ENCODE measurements at places on chromosomes 3 and 15.
A peak's percentile ranks its signal among the peaks of the same experiment; 100 is the strongest.

GRCh38 chr3:145133281-145133680 lies 1027.7 kb downstream of the PLOD2 start:
- no peak for DNase-seq

GRCh38 chr15:45326280-45326679 lies 52.1 kb downstream of the GATM start:
- DNase-seq = no peak

DNA sequence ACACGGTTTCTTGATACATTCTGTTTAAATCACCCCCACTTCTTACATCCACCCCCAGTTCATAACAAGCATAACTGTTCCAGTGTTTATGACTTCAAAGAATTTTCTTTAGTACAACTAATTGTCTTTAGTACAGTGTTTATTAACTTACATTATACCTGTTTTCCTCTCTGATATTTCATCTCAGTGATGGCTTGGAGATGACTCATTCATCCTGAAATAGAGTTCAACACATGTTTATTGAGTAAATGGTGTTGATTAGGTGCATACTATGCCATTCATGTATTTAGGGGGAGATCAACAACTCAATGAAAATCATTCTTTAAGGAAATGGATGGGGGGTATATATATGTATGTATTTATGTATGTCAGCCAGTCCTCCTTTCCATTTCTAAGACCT lies 21.7 kb upstream of the UTS2B start:
- DNase-seq = no peak

- no peak for DNase-seq
Observed at GRCh38 chr3:43696441-43696840, 5.7 kb downstream of the ABHD5 start.

DNA sequence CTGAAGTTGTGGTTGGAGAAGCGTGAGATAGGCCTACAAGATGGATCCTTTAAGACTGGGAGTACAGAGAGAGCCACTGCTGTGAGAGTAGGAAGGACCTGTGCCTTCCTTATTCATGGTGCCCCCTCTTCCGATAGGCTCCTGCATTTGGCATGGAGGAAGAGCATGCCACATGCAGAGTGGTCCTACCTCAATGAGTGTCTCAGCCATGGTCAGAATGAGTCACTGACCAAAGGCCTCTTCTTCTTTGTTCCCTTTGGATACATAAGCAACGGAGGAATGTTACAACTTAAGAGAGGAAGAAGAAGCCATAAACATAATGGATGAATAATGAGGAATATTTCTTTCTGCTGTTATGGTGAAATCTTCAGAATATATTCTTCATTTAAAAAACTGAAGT lies 681.2 kb upstream of the GRM7 start:
- no peak for DNase-seq

- DNase-seq = no peak
Observed at GRCh38 chr3:83011481-83011880, 1250.0 kb upstream of the GBE1 start.

DNA sequence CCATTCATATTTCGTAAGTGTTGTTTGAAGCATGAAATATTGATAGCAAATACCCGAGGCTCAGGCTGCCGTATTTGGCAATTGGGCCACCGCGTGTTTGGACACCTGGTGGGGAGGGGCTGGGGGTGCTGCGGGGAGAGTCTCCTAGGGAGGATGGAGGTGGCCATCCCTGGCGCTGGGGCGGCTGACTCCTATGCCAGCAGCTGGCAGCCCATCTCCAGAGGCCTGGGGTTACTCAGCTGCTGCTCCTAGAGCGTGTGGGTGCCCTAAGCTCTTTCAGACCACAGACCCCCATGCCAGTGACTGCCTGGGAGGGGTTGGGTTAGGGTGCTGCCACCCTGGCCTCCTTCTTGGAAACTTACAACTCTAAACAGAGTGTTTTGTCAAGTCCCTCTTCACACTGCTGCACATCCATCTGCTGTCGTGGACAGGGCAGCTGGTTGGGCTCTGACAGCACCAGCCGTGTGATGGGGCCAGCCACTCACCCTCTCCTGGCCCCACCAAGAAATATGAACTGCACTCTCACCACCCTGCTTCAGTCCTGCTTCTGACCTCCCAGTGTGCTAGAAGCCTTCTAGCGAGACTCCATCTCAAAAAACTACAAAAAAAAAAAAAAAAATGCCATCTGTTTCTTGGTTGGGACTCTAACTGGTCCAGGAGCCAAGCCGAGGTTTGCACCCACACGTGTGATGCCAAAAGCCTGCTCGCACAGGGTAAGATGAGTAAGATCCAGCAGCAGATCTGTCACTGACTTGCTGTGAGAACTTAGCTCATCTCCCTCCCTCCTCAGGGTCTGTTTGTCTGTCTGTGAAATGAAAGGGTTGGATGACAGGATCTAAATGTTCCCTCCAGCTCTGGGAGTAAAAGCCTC lies 156.2 kb downstream of the MEGF11 start:
- no peak for DNase-seq

DNA sequence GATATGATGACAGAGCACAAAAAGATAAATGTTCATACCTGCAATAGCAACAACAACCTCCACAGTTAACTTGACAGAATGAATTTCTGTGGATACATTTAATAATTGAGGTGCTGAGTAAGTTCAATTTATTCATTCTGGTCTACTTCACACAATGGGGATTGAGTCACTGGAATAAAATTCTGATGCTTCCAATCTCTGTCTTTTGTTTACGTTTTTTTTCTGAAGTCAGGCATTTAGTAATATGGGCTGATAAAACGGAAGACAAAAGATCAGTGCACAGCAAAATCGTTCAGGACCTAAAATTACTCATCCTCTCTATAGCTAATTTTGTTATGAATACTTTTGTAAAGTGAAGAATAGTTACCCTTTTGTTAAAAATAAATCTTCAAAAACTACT lies 565.9 kb upstream of the CCDC54 start:
- DNase-seq = no peak

DNA sequence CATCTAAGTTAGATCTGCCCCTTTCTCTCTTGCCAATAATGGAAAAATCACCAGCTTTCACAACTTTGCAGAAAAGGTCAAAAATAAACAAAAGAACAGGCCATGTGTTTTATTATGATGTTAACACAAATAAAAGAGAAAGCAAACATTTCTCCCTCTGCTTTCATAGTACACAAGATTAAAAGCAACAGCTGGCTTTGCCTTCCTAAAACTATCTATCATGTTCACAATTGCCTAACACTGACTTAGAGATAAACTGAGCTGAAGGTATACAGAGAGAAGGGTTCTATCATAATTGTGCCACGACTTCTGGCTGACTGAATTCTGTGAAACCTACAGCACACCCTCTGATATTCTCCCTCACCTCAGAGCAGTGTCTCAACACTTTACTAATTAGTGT lies 29.4 kb downstream of the AADAC start:
- no peak for DNase-seq

DNA sequence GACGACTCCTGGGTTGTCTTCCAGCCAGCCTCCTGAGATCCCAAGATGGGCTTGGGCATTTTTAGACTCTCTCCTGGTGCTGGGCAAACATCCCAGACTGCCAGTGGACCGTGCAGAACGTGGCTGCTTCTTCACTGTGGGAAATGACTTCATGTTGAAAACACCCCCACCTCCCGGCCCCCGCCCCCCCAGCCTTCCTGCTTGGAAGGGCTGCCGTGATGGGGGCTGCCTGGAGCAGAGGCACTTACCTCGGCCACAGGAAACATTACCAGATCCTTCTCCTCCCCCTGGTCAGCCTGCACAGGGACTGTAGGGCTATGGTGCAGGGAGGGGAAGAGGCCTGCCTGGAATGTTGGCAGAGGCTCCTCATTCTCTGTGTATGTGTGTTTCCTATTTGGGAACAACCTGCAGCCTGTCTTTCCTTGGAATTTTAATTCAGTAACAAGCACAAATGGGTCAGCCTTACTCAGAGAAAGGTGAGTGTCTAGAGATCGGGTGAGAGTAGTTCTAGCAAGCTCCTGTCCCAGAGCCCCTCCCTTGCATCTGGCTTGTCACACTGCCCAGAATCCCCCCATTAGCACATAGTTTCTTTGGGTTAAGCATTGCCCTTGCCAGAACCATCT lies 90.8 kb downstream of the ANP32A start:
- no peak for DNase-seq

DNA sequence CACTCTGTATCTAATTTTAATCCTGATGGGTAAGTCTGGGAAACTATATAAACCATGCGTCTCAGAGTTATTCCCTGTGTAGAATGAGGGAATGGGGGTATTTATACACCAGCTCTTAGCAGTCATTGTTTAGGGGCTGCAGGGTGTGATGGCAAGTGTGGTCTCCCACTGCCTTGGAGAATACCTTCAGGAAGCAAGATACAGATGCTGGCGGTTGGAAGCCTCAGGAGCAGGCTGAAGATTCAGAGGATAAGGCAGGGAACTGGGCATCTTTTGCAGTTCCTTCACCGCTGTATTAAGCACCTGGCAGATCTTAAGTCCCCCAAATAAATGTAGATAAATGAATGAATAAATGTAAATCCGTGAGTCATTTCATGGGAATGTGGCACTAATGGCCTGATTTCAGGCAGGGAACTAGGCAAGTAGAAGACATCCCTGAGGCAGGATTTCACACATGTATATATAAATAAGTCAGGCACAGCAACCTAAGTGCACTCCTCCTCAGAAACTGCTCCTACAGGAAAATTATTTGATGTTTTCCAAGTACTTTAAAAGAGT lies 209.2 kb upstream of the GADL1 start:
- DNase-seq = no peak

GRCh38 chr15:22963641-22964040 lies 16.5 kb downstream of the CYFIP1 start:
- no peak for DNase-seq

GRCh38 chr3:56838448-56838847 lies 36.7 kb upstream of the ARHGEF3 start:
- no peak for DNase-seq

- DNase-seq = no peak
Observed at GRCh38 chr15:63915873-63916771, 82.4 kb upstream of the HERC1 start.

- DNase-seq = peak; percentile 27
Observed at GRCh38 chr3:141303481-141304223, 64.7 kb upstream of the ZBTB38 start.

- no peak for DNase-seq
Observed at GRCh38 chr3:71599416-71599815, 15.9 kb upstream of the FOXP1 start.

GRCh38 chr15:41655716-41656115 lies 4.5 kb upstream of the MGA start:
- DNase-seq = no peak

DNA sequence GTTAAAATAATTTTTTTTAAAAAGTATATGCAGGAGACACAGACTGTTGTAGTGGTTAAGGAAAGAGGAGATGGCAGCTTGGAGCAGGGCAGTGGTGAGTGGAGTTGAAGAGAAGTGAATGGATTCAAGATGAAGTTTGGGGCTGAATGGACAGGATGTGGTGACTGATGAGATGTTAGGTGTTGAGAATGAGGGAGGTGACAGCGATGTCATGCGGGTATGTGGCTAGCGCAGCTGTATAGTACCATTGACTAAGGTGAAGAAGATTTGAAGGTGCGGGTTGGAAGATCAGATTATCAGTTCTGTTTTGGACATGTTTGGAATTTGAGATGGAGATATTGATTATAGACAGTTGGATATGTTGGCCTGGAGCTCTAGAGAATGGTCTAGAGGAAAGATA lies 20.1 kb downstream of the FBXO22 start:
- DNase-seq = no peak

GRCh38 chr15:54820098-54820497 lies 376.6 kb downstream of the RSL24D1 start:
- DNase-seq = no peak
